ENCODE measurements at places on chromosomes 1 and 21.

GRCh38 chr1:67601539-67601938, 83.5 kb upstream of the GADD45A start:
- no peak for DNase-seq

- DNase-seq, result no peak
Observed at GRCh38 chr1:36900128-36900527, 134.2 kb downstream of the GRIK3 start.

GRCh38 chr1:228174482-228175315, 9.1 kb downstream of the IBA57 start:
- DNase-seq, result no peak

DNA sequence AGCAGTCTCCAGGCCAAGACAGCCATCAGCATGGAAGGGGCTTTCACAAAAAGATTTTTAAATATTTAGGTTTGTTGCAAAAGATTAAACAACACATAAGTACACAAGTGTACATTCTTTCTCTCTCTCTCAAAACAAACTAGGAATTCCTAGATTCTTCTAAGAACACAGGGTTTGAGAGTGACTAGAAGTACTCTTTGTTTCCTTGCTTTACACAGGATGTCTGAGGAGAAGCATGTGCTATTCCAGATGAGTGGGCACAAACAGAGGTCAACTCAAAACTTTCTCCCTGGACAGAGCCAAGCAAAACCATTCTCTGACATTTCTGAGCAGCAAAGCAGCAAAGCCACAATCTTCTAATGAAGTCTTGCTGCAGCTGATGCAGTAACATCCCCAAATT, 210.6 kb upstream of the HOOK1 start:
- no peak for DNase-seq

DNA sequence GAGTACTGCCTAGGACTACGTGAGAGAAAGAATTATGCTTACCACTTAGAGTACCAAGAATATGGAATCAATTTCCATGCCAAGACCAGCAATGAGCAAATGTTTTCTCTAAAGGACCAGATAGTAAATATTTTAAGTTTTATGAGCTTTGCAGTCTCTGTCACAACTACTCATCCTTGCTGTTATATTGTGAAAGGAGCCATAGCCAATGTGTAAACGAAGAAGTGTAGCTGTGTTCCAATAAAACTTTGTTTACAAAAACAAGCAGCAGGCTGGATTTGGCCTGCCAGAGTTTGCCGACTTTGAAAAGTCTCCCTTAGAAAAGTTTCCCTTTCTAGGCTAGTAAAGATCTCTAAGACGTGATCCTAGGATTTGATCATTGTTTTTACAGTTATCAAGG, 128.8 kb downstream of the PDE4B start:
- DNase-seq, result no peak

DNA sequence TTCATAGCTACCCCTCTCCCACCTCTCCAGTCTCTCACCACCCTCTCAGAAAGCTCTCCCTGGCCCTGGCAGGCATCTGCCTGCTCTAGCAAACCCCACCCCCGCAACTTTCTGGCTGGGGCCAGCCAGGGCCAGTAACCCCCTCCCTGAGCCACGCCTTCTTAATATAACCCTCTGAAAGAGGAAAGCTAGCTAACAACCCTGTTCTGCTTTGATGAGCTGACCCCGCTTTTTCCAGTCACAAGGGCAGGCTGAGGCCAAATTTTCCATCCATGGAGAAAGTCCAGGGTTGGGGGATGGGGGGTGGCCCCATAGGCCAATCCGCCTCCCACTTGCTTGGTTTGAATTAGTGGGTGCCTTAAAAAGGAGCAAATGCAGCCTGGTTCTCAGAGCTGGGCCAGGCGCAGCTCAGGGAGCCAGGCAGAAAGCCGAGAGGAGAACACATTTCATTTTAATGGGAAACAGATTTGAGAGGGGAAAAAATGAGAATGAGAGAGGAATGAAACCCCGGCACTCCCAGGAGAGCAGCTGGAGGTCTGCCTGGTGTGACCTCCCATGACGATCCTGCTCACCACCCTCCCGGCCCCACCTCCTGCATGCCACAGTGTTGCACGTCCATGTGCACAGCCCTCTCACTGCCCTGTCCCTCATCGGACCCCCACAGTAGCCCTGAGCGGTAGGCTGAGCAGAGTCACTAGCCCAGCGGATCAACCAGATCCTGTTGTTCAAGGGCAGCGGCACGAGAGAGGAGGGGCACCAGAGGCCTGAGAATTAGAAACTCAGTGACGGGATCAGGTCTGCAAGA, 62.3 kb downstream of the OPTC start:
- no peak for DNase-seq

- DNase-seq, result peak; percentile 53
Observed at GRCh38 chr1:46527474-46528296, 23.8 kb downstream of the KNCN start.

DNA sequence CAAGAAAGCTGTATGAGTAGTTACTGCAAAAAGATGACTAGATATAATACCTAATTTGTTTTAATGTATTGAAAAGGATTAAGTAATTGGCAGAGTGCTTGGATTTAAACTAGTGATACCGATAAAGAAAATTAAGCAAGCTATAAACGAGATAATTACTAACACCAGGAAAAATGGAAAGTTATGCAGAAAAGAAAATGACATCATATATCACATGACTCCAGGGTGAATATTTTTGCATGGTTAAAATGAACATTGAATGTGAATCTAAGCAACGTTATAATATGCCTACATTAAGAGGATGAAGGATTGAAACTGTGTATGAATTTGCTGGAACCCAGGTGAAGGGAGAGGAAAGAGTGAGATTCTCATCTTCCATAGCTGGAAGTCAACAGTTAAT, 644.4 kb downstream of the ADGRL2 start:
- no peak for DNase-seq

- no peak for DNase-seq
Observed at GRCh38 chr1:235014756-235015155, 113.9 kb downstream of the TOMM20 start.

GRCh38 chr1:118077331-118078045, 107.5 kb downstream of the SPAG17 start:
- no peak for DNase-seq

- DNase-seq, result no peak
Observed at GRCh38 chr1:208499601-208500000, 255.4 kb upstream of the PLXNA2 start.

GRCh38 chr1:8625491-8625890, 191.9 kb downstream of the RERE start:
- no peak for DNase-seq

DNA sequence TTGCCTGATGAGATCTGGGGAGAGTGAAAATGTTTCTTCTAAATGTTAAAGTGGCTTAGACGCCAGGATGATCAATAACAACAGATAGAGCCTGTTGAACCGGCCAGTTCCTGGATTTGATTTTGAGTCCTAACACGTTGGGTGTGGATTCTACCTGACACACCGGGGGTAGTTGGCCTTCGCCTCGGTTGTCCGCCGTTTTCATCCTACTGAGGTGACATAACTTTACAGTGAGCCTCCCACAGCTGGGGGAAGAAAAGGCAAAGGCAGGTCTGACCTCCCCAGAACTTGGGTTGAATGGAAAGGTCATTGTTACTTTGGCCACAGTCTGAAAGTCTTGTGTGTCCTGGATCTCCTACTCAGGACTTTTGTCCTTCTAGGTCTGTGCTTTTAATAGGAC, 1.1 kb downstream of the PGD start:
- no peak for DNase-seq

GRCh38 chr1:35929730-35930592, 944 bp upstream of the AGO3 start:
- DNase-seq, result peak; percentile 16

GRCh38 chr1:40302475-40302874, 14.6 kb downstream of the COL9A2 start:
- no peak for DNase-seq

DNA sequence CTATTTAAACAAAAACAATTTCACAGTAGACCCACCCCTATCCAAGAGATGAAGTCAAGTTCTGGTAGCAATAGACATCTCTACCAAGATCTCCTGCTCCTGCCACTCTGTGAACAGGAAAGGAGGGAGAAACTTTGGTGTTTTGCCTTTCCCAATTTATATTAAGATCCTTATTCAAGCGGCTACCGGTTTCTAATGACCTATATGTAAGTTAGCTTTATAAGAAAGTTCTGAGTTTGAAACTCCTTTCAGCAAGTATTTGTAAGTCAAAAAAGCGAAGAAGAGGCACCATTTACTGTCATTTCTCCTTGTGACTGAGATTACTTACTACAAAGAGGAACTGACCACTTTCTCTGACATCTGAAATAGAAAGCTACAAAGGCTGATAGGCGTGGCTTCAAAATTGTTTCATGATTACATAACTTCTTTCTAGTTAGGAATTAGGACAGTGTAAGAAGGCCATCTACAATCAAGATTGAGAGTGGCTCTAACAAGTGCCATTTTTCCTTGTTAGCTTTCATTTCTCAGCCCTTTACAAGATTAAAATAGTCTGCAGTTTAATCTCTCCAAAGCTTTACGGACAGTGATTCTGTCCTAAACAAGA, at the start of gene MNDA:
MNDA (plus strand) TSS at position 448 of the 604 bp plus-strand sequence. CDS start 10,803 bp downstream, outside the sequence.
- peak; percentile 57 for DNase-seq

DNA sequence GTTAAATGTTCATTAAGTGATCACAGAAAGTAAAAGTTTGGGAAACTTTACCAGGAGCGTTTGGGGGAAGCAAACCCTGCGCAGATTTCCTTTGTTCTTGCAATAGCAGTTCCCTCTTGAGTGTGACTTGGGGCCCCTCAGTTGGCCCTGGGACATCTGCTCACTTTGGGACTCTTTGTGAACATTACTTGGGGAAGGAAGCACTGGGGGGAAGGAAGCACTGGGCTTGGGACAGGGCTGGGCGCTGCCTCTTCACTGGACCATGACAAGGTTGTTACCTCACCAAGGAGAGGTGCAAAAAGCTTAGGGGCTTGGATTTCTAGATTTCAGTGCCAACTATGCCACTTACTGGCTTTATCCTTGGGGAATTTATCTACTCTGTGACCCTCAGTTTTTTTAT, 63.5 kb downstream of the ETS2 start:
- no peak for DNase-seq

GRCh38 chr1:117803318-117803717, 126.1 kb downstream of the GDAP2 start:
- DNase-seq, result no peak

DNA sequence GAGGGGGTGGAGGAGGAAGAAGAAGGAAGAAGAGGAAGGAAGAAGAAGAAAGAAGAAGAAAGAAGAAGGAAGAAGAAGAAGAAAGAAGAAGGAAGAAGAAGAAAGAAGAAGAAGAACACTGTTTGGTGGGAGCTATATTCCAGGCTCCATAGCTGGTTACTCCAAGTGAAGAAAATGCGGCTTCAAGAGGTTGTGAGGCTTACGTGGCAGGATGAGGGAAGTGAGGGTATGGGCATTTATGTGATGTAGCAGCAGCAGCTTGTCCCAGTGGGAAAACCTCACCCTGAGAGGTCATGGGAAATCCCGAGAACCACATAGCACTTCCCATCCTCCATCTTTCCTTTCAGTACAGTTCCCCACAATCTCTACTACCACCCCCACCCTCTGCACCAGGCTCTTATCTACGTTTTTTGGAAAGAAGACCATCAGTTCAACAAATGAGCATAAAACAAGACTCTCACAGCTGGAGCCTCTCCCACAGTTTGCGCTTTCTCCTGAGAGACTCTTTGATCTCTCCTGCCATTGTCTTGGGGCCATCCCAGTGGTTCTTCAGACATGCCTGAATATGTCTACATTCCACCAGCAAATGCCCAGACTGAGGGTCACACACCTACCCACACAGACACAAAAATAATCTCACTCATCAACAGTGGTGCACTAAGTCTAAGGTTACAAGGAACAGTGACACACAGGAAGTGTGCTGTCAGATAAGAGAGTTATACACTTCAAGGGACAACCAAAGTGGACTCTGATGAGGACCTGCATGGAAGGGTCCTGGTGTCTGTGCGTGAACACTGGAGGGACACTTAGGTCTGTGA, 77.9 kb upstream of the KCNJ15 start:
- DNase-seq, result no peak

- DNase-seq, result no peak
Observed at GRCh38 chr1:64917328-64917861, 49.0 kb downstream of the JAK1 start.

DNA sequence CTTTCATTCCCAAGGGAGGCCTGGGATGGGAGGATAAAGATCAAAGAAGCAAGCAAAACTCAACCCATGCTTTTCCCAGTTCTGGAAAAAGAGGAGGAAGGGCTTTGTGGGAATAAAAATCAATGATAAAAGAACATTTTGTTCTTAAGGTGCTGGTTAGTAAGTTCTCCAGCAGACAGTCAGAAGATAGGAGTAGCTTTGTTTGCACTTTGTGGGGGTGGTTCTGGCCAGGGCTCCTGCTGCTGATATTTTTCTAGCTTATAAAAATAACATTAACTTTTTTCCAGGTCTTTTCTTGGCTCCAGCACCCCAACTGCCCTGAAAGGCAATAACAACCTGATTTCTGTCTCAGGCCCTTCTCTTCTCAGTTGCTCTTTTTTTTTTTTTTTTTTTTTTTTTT, 220.0 kb downstream of the FGGY start:
- DNase-seq, result no peak

DNA sequence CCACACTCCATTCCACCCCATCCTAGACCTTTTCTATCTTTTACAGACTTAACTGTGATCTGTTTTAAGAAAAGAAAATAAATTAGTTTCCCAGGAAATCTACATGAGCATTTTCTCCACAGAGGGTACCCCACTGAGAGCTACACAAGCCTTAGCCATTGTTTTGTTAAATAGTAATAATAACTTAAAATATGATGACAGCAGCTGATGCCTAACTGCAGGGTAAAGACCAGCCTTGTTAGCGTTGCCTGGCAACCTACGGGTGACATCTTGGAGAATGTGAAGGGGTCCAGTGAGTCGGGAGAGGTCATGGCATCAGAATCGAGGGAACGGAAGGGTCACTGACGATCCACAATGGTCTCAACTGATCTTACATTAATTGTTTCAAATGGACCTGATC, 233.2 kb upstream of the PBX1 start:
- DNase-seq, result no peak

DNA sequence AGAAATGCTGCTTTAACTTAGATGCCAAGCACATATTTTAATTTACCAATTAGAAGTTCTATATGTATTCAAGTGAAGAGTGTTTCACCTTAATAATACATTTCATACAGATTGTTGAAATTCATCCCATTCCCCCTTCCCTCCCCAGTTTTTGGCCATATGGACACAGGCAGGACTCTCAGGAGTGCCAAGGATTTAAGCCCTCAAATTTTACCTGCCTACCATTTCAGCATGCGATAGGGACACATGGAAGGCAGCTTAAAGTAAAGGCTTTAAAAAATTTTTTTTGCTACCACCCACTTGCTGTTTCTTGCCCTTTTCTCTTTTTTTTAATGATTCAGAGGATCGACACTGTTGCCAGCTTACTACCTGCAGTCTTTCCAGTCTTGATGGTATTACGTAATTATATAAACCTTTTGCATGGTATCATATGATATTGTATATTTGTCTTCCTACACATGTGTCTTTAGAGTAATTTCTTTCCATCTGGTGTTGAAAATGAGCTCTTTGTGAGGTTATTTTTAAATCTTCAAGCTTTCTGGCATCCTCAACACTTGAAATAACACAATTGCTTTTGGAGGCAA, 7.0 kb downstream of the EPB41 start:
- DNase-seq, result no peak

Measured in memory B cell (primary cell).